Esophagus mucosa (tissue), 1 donor: ENCODE measurements at places on chromosomes 11 and 22.

DNA sequence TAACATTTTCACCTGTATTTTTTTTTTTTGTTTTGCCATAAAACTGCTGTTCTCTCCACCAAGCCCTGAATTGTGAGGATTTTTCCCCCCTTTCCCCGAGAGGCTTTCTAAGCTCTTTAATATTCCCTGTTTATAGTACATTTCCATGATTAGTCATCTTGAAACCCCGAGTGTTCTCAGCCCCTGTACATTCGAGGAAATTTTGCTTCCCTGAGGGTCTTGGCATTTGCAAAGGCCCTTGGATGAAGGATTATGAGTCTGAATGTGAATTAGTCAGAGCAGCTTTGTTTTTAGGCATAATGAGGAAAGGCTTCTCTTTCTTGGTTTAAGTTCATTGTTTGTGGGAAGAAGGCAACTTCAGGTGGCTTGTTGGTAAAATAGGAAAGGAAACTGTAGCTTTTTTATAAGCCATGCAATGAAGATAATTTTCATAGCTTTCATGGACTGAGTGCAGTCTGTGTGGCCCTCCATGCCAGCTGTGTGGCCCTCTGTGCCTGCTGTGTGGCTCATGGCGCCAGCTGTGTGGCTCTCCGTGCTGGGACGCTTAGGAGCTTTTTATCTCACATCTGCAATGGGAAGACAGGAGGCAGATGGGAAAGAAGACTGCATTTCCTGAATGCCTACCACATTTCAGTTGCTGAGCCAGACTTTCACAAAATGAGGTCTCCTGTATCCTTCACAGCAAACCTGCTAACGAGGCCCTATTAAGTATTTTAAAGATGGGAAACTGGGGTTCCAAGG is 129.0 kb downstream of the TEAD1 start:
- ATAC-seq, result no peak

DNA sequence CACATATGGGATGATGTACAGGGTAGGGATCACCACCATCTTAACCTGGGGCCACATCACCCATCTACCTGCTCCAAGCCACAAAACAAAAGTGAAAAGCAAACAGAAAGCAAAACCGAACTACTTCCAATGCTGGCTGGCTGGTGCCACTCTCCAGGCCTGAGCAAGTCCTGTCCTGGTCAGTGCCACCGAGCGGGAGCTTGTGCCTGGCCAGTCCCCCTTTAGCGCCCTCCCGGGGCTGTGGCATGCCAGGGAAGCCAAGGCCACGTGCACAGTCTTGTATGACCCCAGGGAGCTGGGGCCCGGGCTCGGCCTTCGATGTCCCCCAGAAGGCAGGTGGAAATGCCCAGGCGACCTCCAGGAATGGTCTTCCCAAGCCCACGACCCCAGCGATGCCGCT is 17.9 kb upstream of the NAP1L4 start:
- no peak for ATAC-seq

DNA sequence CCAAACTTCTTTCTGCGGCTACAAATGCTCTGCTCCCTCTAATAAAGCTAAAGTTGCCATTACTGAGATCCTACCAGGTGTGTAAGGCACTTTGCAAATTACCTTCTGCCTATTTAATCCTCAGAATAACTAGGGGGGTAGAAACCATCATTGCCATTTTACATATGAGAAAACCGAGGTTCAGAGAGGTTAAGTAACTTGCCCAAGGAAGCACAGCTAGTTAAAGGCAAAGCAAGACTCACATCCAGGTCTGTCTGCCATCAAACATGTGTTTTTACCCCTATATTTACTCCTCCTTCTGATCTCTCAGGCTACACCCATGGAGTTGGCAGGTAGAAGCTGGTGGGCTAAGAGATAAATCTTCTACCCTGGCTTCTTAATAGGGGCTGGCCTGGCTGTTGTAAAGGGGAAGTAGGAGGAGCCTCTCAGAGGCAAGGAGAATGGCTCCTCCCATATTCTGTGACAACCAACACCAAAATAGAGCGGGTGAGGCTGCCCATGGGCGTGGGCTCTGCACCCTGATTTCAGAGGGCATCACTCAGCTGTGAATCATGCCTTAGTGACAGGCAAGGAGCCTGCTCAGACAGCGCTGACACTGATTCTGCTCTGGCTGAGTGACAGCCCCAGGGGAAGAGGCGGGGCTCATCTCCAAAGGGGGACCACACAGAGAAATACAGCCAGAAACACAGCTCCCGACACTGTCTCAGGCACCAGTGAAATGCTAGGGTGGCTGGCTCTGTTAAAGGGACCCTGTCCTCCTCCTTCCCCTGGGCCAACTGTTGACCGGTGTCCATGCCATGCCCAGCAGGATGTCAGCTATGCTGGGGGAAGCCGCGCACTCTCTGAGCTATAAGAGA is 106.8 kb downstream of the ABTB2 start:
- peak; percentile 99 for ATAC-seq

GRCh38 chr11:46659908-46660307 is 40.5 kb downstream of the ARHGAP1 start:
- no peak for ATAC-seq

DNA sequence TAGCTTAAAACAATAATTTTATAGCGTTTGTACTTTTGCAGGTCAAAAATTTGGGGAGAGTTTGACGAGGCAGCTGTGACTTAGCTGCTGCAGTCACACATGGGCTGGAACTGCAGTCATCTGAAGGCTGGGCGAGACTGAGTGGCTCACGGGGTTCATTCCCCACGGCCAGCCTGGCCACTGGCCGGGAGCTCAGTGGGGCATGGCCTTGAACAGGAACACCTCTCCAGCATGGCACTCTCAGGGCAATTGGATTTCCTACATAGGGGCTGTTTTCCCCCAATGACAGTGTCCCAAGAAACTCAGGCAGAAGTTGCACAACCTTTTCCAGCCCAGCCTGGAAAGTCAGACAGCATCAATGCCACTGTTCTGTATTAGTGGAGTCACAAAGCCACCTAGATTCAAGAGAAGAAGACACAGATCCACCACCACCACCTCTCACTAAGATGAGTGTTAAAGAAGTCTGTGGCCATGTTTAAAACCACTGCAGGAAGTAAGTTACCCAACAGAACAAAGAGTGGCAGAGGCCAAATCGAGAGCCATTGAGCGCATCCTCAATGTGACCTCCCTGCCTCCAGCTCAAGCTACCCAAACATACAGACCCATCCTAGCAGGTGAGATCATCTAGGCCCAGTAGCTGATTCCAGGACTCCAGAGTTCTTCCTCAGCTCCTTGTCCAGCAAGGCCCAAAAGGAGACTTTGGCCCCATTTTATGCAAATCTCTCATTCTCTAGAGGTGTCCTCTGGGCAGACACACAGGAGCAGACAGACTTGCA is 618.7 kb upstream of the CADM1 start:
- ATAC-seq, result no peak

- ATAC-seq, result no peak
These were observed 29.7 kb downstream of the SPATA19 start for GRCh38 chr11:133815636-133816035.
